T-helper 2 cell treated with Interferon-gamma antibody and Interleukin-4, amounts not matched to agents 100 ng/mL and 5 ng/mL, for 36 hours (primary cell): ENCODE measurements at places on chromosomes 3 and 15. TPM values are rescaled to one million over a fixed set of nuclear protein-coding genes. Genes with fewer than 3 reads are reported as not detected.

The GTPBP8 gene
- 19.0 and 19.9 TPM in 2 replicates for total RNA-seq

The CLSTN2 gene
- not detected in 2 replicates for total RNA-seq

The IQCF6 gene
- not detected in 2 replicates for total RNA-seq

The AMIGO3 gene
- 0.27 TPM in 1 of 2 replicates, not detected in the other for total RNA-seq

The BUB1B gene
- total RNA-seq: 74.6 and 86.8 TPM in 2 replicates

The ROPN1 gene
- not detected in 2 replicates for total RNA-seq

The GHSR gene
- total RNA-seq: not detected in 2 replicates

The WDR93 gene
- not detected in 2 replicates for total RNA-seq

The FMN1 gene
- 0.07 and 0.09 TPM in 2 replicates for total RNA-seq

The LRTM1 gene
- not detected in 2 replicates for total RNA-seq

The C3orf20 gene
- total RNA-seq: 0.20 and 0.30 TPM in 2 replicates

The RAB7A gene
- 240 and 244 TPM in 2 replicates for total RNA-seq
